ENCODE measurements at places on chromosomes 4 and X.

GRCh38 chr4:152862608-152863007, 73.5 kb upstream of the FHDC1 start:
- DNase-seq: no peak

- peak; percentile 25 for DNase-seq
Measured at GRCh38 chr4:140427919-140428471, 547 bp upstream of the CLGN start.

DNA sequence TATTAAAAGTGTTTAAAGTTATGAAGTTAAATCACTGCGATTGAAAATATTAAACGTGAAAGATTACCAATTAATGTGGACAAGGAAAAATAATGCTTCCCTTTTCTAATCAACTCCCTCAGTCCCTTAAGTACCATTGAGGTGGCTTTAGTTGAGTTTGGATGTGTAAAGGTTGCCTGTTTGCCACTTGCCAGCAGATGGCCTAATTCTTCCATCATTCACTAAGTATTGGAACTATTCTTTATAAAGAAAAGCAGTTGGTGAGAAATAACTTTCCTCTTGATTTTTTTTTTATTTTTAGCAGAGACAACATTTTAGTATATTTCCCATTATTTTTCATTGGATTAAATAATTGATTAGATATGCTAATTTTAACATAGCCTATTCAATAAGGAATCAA, 295.9 kb upstream of the TACR3 start:
- no peak for DNase-seq

- no peak for DNase-seq
Measured at GRCh38 chr4:7384003-7384928, 50.5 kb downstream of the PSAPL1 start.

DNA sequence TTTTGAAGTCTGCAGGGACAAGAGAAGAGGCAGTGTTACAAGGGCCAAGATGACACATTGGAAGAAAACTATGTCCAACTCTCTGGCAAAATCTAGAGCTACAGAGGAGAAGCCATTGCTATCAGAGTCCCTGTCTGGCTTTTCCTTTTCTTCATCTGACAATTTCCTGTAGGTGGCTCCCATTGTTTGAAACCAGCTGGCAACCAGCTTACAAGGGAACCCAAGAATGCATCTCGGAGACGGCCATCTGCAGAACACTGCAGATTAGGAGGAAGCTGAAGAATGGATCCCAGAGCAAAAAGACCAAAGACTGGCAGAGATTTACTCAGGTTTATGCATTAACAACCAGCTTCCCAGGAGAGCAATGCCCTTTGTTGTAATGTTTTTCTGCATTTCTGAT, 216.2 kb upstream of the CTSO start:
- no peak for DNase-seq

DNA sequence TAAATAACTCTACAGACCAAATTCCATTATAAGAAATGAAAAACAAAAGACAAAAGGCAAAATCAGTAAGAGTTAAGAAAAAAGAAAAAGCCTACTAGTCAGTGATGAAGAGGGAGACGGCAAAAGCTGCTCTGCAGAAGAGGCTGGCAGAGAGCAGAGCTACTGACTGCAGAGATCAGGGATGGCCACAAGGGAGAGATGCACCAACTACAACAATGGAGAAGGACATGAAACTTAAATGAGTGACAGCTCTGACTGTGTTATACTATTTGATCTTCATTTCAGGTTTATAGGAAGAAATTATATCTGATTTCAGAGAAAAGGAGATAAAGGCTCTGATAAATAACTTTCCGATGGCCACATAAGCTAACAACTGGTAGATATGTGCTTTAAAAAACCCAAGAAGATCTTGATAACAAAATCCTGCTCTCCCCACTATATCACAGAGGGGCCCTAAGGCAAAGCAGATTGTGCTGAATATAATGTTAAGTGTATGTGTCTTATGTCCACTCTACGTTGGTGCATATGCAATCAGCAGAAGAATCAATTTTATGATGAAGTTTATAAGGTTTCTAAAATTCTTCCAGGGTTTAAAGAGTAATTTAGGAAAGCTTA, 58.4 kb upstream of the COX18 start:
- DNase-seq: no peak

GRCh38 chrX:45295259-45295986, 94.7 kb upstream of the DIPK2B start:
- DNase-seq: no peak

DNA sequence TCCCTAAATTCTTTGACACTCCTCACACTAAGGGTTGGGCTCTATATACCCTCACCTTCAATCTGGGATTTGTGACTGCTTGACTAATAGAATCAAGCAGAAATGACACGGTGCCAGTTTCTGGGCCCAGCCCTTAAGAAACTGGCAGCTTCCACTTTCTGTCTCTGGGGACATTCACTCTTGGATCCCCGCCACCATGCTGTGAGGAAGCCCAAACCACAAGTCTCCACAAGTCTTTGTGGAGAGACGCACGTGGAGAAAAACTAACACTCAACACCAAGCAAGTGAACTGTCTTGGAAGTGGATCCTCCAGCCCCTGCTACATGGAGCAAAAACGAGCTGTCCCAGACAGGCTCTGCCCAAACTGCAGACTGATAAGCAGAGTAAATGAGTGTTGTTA, 1.1 kb upstream of the EDNRA start:
- no peak for DNase-seq

GRCh38 chrX:149286940-149287349, 218.2 kb downstream of the IDS start:
- peak; percentile 39 for DNase-seq

GRCh38 chr4:101355246-101355645, 7.9 kb upstream of the PPP3CA start:
- no peak for DNase-seq

DNA sequence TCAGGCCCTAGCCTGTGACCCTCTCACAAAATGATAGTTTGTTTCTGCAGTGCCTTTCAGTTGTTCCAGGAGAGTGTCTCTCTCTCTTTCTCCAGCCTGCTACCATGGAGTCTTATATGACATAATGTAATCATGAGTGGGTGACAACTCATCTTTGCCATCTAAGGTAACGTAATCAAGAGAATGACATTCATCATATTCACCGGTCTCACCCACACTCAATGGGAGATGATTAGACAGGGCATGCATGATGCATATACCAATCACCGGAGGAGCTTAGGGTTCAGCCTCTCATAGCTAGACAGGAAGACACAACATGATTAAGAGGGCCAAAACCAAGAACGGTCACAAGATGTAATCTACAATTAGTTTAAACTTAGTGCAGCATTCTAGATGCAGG, 97.1 kb upstream of the FAM9B start:
- DNase-seq: peak; percentile 27

Data from suppressor macrophage treated with lipopolysaccharide for 4 hours (primary cell).